Trophoblast cell (in vitro differentiated cells and primary cell): ENCODE measurements at places on chromosomes 7 and 10.

DNA sequence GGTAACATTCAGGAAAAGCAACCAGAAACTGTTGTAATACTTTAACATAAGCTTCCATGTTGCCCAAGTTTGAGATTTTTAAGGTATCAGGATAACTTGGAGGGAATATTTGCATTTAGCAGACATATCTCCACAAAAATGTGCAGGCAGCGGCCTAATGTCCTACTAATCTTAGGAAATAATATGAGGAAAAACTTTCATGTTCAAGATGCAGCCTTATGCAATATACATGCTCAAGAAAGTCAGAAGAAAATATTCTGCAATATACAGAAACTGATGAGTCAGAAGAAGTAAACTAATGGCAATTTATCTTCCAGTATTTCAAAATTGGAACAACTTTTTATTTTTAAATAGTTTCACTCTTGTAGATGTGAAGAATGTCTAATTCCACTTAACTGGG, 463.2 kb upstream of the C7orf33 start:
- no peak for DNase-seq
- no peaks in the 10 kb centered on the region for H3K27me3 ChIP-seq
- H3K27ac ChIP-seq, result no peak overlapping the region
- H3K4me1 ChIP-seq, result no peaks in the 10 kb centered on the region
- H3K4me3 ChIP-seq, result no peak overlapping the region
- H3K36me3 ChIP-seq, result no peaks in the 10 kb centered on the region

- no peak overlapping the region for H3K27ac ChIP-seq
- H3K36me3 ChIP-seq, result peaks cover 3% of the 10 kb centered on the region
- no peak for DNase-seq
- no peaks in the 10 kb centered on the region for H3K4me1 ChIP-seq
- H3K27me3 ChIP-seq, result no peaks in the 10 kb centered on the region
- no peak overlapping the region for H3K4me3 ChIP-seq
Observed at GRCh38 chr7:28804990-28805389, 153.1 kb downstream of the TRIL start.

GRCh38 chr7:151306860-151307259, 34.8 kb upstream of the NUB1 start:
- H3K4me1 ChIP-seq, result peaks cover 3% of the 10 kb centered on the region
- H3K4me3 ChIP-seq, result no peak overlapping the region
- no peaks in the 10 kb centered on the region for H3K36me3 ChIP-seq
- DNase-seq, result no peak

DNA sequence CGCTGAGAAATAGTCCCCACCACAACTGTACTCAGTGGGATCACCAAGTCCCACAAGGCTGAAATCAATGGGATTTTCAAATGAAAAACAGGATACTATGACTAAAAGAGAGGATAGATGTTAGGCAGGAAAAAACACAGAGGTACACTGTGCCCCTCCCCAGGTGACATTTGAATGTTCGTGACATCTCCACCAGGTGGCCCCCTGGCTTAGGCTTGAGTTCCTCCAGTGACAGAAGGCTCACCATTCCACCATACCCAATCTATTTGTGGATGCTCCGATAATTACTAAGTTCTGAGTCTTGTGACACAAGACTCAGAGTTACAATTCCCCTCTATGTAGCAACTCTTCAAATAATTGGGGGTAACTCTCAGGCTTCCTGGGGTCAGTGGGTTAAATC, 77.5 kb upstream of the KCNMA1 start:
- H3K4me1 ChIP-seq, result peaks cover 14% of the 10 kb centered on the region
- no peak overlapping the region for H3K27ac ChIP-seq
- H3K27me3 ChIP-seq, result no peaks in the 10 kb centered on the region
- no peak overlapping the region for H3K4me3 ChIP-seq

DNA sequence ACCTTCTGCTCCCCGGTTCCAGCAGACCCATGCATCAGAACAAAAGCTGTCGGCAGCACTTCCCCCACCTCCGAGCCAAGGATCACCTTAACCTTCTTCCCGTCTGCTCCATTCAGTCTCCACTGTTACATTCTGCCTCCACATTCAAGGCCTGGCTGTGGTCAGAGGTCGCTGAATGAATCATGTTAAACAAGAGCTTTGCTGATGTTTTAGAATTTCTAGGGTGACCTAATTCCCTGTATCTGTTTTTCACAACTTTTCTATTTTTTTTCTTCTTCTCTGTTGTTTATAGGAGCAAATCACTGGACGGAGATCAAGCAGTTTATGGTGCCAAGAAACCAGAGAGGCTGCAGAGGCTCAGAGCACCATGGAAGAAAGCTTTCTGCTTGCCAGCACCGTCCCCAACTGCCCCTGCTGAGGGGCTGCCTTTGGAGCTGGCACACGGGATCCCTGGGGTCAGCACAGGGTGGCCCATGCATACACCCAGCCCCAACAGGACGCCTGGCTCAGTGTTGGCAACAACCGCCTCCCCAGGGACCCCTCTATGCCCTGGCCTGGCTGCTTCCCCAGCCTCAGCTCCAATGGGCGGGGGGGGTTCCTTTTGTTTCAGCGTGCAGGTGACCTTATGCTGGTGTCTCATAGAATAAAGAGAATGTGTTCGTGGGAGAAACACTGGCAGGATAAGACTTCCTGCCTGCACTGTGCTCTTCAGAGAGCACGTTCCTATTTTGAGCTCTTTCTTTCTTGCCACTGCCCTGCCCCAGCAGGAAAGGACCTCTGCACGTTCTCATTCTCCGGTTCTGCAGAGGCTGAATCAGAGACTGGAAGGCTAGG, 182.7 kb upstream of the LYZL2 start:
- no peaks in the 10 kb centered on the region for H3K36me3 ChIP-seq

DNA sequence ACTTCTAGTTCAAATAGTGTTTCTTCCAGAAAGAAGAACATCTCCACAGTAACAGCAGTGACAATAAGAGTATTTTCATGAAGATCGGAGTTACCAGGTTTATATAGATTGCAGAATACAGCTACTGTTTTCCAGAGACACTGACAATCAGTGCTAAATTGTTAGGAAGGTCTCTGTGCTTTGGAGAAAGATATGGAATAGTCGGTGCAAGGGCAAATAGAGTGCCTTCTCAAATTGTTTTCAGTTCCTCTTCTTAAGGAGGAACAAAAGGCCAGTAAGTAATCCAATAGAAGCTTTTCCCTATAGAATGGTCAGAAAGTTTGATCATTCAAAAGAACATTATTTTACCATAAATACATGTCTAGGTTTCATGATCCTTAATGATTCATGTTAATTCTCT, 2.6 kb upstream of the KIAA1217 start:
- H3K27ac ChIP-seq, result no peak overlapping the region
- H3K36me3 ChIP-seq, result no peaks in the 10 kb centered on the region
- H3K4me3 ChIP-seq, result no peak overlapping the region
- no peaks in the 10 kb centered on the region for H3K27me3 ChIP-seq
- DNase-seq, result no peak
- H3K4me1 ChIP-seq, result peaks cover 22% of the 10 kb centered on the region

- H3K27ac ChIP-seq, result no peak overlapping the region
- H3K36me3 ChIP-seq, result no peaks in the 10 kb centered on the region
- no peaks in the 10 kb centered on the region for H3K27me3 ChIP-seq
- no peaks in the 10 kb centered on the region for H3K4me1 ChIP-seq
- H3K4me3 ChIP-seq, result no peak overlapping the region
Observed at GRCh38 chr10:91046869-91047268, 126.0 kb upstream of the ANKRD1 start.
